ENCODE measurements at places on chromosomes 7 and 10.
A peak's percentile ranks its signal among the peaks of the same experiment; 100 is the strongest.

DNA sequence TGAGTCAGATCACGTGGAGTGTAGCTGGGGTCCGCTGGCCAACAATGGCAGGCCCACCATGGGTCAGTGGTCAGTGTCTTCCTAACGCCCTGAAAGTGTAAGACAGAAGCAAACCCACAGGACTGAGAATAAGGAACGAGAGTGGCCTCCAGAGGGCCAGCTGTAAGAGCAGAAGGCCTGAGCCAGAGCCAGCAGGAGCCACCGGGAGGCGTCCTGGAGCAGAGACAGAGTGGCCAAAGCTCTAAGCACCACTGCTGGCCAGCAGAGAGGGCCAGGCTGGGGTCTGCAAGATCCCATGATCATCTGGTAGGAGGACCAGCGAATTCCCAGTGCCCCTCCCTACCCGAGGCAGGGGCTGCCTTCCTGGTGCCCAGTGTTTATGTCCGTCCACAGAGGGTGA is 9.2 kb downstream of the CCDC201 start:
- DNase-seq, result no peak

DNA sequence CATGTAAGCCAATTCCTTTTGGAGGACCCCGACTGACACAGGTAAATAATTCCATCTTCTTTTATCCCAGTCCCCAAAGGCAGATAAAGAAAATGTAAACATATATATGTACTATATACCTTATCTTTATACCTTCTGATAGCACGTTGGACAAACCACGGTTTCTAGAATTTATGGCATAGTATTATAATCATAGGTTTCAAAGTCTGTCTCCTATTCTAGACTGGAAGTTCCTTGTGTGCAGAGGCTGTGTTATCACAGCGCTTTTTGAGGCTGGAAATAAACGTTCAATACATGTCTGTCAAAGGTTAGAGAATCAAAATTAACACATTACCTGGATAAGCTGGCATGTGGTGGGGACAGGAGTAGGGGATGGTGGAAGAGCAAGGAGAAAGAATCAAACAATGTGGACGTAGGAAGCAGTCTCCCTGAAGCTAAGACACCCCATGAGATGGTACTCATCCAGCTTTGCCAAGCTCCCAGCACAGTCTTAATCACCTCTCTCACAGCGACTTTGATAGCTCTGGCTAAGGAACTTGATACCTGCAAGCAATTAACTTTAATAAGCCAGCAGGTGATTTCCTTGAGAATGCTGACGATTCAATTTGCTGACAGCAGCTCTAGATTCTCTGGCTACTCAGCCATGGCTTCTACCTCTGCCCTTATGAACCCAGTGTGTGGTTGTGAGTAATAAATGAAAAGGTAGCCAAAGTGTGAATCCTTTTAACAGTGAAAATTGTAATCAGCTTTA is 208.4 kb upstream of the LRRTM3 start:
- DNase-seq, result no peak

- no peak for DNase-seq
Measured at GRCh38 chr7:124959676-124960075, 30.1 kb upstream of the POT1 start.

GRCh38 chr7:80335511-80336231 is 176.2 kb downstream of the GNAT3 start:
- DNase-seq, result peak; percentile 13

DNA sequence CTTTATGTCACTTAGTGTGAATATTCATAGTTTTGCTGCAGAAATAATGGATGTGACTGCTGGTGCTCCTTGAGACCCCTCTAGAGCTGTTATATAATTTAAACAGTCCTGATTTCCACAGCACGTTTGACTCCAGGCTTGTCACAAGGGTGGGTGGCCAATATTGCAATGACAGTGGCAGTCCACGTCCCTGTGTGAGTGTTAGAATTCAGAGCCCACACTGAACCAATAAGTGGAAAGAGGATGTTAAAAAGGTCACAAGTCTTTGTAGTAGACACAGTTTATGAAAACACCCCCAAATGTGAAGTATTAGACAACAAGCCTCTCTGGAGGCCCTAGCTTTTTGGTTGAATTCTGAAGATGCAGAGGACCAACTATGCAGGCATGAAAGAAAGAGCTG is 2.0 kb downstream of the PPP1R17 start:
- DNase-seq, result no peak

- no peak for DNase-seq
Measured at GRCh38 chr7:39609113-39609934, 14.0 kb upstream of the RALA start.

GRCh38 chr10:93541402-93542357 is 24.8 kb upstream of the FFAR4 start:
- no peak for DNase-seq

GRCh38 chr10:33497338-33497737 is 162.9 kb upstream of the NRP1 start:
- no peak for DNase-seq

DNA sequence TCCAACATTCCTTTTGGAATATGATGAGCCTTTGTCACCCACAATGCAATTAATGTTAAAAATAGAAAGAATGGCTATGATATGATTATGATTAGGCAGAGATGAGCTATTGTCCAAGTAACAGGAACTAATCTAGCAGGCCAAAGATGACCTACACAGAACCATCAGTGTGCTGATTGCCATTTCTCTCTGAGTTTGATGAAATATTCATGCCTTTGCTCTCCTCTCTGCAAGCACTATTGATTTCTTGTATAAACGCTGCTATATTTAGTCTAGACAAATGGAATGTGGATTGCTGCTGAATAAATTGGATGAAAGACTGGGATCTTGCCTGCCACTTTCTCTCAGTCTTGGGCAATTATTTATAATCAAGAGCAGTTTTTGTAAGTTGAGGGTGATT is 85.4 kb downstream of the HDAC9 start:
- no peak for DNase-seq

- no peak for DNase-seq
Measured at GRCh38 chr7:80563561-80564327, 51.9 kb upstream of the GNAT3 start.

DNA sequence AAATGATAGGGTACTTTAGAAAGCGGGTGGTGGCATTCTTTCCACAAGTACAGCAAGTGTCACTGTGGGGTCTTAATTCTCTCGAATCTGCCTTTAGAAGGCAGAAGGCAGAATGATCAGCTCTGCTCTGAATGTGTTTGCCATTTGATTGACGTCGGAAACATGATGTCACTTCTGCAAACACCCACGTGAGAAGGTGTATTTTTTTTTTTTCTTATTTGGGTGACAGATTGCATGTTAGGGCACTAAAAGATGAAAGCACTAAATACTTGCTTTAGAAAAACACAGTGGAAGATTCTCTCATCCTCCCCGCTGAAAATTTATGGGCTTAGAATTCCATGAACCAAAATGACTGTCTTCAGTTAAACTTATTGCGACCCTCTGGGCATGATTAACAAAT is 150.2 kb downstream of the TCF7L2 start:
- no peak for DNase-seq

- no peak for DNase-seq
Measured at GRCh38 chr7:41491308-41491707, 211.6 kb downstream of the INHBA start.

- no peak for DNase-seq
Measured at GRCh38 chr10:22054961-22055360, 51.4 kb upstream of the DNAJC1 start.

DNA sequence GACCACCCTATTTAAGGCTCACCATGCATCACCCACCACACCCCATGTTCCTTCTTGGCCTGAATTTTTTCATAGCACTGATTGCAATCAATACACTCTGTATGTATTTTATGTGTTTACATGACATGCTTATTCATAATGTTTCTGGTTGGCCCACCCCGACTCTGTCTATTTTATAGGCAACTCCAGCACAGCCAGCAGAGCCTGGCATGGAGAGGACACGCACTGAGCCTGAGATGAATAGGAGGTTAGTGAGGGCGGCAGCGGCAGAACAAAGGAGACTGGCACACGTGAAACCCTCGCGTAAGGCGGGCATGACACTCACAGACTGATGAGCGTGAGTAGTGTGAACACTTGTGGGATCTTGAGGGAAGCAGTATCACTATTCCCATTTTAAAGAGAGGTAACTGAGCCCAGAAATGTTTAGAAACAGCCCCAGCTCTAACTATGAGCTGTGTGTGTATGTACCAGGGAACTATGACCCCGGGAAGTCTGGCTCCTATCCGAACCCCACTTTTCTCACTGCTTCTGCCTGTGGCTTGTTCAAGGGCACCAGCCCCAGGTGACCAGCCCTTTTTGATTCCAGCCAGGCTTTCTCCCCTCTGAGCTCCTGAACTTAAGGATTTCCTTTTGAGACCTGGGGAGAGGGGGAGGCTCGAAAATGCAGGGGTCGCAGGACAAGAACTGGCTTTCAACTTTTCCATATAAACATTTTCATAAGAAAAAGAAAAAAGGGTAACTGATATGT is 113.3 kb downstream of the ARHGAP22 start:
- DNase-seq, result no peak

DNA sequence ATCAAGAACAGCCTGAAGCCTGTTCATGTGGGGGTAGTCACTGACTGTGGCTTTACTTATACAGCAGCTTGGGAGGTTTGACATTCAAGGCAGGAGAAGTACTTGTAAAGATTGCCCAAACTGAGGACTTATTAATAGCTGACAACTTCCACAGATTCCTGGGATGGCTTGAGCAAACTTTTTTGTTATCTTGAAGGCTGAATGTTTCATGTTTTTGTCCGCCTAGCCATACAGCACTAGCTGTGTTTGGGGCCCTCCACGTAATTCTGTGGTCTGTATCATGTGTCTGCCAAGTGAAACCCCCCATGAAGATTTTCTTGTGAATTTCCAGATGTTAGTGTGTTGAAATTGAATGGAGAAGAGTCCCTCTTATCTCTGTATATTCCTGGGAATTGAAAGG is 38.6 kb downstream of the FAS start:
- DNase-seq, result no peak

DNA sequence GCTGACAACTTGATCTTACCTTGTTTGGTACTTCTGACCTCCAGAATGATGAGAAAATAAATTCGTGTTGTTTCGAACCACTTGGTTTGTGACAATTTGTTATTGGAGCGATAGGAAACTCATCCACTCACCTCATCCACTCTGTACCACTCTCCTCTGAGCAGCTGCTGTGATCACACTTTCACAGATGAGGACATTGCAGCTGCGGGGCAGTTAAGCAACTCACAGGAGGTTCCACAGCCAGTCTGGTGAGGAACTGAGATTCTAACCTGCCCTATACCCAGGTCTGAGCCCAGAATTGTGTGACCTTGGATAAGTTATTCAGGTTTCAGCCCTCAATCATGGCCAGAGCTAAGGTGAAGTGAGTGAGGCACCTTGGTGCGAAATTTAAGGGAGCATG is 35.2 kb downstream of the BTBD16 start:
- no peak for DNase-seq

DNA sequence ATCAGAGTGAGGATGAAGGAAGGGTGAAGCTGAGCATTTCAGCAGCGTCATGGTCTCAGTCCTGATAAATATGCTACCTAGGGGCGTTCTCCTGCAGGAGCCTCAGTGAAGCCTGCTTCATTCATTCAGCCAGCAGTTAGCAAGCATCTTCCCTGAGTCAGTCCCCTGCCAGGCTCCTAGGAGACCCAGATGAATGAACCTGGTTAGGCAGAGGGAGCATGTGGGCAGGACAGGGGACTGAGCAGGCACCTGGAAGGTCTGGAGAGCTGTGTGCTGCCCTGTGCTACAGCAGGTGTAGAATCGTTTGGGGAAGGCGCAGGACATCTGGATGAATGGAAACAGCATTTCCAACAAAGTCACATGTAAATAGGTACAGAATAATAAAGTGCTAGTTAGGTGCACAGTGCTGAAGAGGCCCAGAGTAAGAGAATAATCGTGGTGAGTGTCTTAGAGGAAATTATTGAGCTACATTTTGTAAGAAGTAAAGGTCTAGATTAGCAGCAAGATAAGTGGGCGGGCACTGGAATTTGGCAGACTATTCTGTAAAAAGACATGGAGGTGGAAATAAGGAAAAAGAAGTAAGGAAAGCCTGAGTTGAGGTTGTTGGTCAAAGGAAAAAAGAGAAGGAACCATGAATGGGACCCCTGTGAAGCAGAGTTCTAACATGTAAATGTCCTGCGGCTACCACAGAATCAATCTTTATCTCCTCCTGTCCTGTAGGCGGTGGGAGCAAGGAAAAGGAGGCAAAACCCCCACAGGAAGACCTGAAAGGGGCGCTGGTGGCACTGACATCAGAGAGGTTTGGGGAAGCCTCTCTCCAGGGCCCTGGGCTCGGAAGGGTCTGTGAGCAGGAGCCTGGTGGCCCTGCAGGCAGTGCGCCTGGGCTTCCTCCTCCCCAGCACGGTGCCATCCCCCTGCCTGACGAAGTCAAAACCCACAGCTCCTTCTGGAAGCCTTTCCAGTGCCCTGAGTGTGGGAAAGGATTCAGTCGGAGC is 12.0 kb downstream of the ZSCAN25 start:
- no peak for DNase-seq

DNA sequence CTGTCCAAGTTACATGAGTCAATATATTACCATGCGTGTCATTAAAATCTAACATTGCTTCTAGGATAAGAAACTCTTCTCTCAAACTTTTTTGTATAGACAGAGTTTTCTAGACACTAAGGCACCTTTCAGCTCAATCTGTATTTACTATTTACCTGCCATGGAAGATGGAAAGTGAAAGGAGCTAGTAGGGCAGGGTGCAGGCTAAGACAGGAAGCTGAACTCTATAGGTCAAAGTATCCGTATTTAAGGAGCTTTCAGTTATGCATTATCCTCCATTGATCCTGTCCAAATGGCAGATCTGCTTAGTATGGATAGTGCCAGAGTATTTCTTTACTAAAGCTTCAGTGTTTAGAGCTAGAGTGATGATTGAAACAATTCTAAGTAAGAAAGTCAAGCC is 612.8 kb downstream of the IPMK start:
- DNase-seq, result no peak

DNA sequence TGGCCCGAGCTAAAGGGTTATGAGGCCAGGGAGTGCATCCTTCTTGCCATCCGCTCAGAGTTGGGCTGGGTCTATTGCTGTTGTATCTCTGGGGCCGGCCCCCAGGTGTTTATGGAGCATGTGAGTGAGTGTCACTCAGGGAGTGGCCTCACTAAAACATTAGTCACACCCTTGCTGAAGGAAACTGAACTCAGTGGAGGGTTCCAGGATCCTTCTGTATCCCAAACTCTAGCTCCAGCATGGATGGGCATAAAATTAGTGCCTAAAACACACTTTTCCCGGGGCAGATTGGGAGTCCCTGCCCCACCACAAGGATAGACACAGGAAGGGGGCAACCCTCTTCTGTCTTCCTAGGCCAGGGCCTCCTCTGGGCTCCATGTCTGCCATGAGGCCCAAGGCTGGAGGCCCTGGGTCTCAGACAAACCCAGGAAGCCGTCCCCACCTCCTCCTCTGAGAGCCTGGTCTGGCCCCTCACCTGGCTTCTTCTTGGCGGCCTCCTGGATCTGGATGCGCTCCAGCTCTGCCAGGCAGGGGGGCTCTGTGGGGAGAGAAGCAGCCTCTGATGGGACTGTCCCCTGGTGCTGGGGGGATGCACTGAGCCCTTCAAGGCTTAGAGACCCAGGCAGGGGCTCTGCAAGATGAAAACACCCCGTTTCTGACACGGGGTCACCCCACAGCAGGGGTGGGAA is 24.5 kb downstream of the SPOCK2 start:
- DNase-seq, result no peak

Data from NCI-H524 treated with DMSO at 0.1 percent for 48 hours (cell line).